Suprapubic skin (tissue), 4 donors: ENCODE measurements at places on chromosomes 6 and 20. TPM values are rescaled to one million over a fixed set of nuclear protein-coding genes. Genes with fewer than 3 reads are reported as not detected.

GRCh38 chr6:16511723-16512489 lies 249.4 kb downstream of the ATXN1 start:
- no peaks in the 10 kb centered on the region for H3K27me3 ChIP-seq
- peaks cover 27% of the 10 kb centered on the region for H3K4me1 ChIP-seq
- H3K27ac ChIP-seq = no peak overlapping the region
- peaks cover 3% of the 10 kb centered on the region for H3K36me3 ChIP-seq
- no peak overlapping the region for H3K4me3 ChIP-seq

- no peak overlapping the region for H3K27ac ChIP-seq
- no peaks in the 10 kb centered on the region for H3K36me3 ChIP-seq
- peaks cover 37% of the 10 kb centered on the region for H3K4me1 ChIP-seq
- no peaks in the 10 kb centered on the region for H3K27me3 ChIP-seq
- no peak for DNase-seq
Observed at GRCh38 chr6:143694560-143694959, 16.8 kb downstream of the PHACTR2 start.

GRCh38 chr6:52640170-52640569 lies 30.7 kb upstream of the TMEM14A start:
- peaks cover 6% of the 10 kb centered on the region for H3K27me3 ChIP-seq
- no peaks in the 10 kb centered on the region for H3K36me3 ChIP-seq
- peaks cover 2% of the 10 kb centered on the region for H3K4me1 ChIP-seq
- H3K27ac ChIP-seq = no peak overlapping the region

DNA sequence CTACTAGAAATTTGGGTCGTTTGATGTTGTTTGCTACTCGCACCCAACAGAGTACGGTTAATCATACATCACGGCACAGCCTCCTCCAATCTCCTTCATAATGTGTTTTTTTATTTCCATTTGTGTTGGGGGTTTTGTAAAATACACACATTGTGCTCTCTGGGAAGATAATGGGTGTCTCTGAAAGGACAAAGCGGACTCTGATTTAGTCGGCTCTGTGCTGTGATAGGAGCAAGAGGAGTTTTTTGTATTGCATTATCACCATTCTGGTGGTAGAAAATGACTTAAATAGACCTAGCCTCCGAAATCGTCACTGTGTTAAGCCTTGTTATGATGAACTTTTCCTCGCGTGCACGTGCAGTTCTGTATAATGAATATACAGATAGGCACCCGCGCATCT lies 196.3 kb downstream of the CDH4 start:
- DNase-seq = no peak
- no peaks in the 10 kb centered on the region for H3K4me1 ChIP-seq
- H3K27me3 ChIP-seq = peaks cover 15% of the 10 kb centered on the region
- H3K36me3 ChIP-seq = no peaks in the 10 kb centered on the region

- no peaks in the 10 kb centered on the region for H3K4me1 ChIP-seq
- H3K36me3 ChIP-seq = no peaks in the 10 kb centered on the region
- no peak overlapping the region for H3K27ac ChIP-seq
- DNase-seq = no peak
- H3K4me3 ChIP-seq = no peak overlapping the region
Observed at GRCh38 chr6:103273048-103273447, 1586.7 kb downstream of the HACE1 start.

- no peak overlapping the region for H3K4me3 ChIP-seq
- peaks cover 18% of the 10 kb centered on the region for H3K4me1 ChIP-seq
- DNase-seq = no peak
- H3K27me3 ChIP-seq = no peaks in the 10 kb centered on the region
- H3K36me3 ChIP-seq = no peaks in the 10 kb centered on the region
Observed at GRCh38 chr20:46566125-46566524, 15.7 kb upstream of the OCSTAMP start.

DNA sequence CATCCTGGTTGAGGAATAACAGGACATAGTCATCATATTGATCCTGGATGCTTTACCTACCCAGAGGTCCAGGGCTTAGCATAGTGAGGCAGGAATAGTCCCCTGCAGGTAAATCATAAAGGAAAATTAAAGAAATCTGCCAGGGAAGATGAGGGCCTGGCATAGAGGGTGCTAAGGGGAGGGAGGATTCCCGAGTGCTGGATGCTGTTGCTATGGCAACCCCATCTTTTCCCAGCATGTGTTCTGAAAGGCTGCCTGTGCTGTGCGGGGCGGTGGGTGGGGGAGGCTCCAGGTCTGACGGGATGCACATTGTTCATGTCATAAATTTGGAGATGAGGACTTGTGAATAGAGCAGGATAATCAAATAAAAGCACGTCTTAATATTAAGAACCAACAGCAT lies 212.6 kb upstream of the PCSK2 start:
- H3K36me3 ChIP-seq = no peaks in the 10 kb centered on the region
- H3K4me3 ChIP-seq = no peak overlapping the region
- no peaks in the 10 kb centered on the region for H3K27me3 ChIP-seq
- H3K27ac ChIP-seq = no peak overlapping the region

DNA sequence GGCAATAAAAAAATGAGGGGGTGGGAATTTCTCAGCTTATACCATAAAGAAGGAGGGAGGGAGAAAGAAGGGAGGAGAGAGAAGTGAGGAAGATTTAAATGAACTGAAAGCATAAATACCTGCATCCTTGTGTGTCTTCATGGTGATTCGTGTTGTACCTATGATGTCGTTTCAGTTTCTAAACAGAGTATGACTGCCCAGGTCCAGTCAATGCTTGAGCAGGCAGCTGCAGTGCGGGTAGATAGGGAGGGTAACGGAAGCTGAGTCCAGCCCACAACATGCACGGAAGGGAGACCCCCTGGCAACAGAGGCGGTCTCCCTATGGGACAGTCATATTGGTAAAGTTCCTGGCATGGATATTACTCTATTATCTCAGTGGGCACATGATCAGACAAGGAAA lies 184.5 kb downstream of the KIF16B start:
- no peaks in the 10 kb centered on the region for H3K4me1 ChIP-seq
- no peak overlapping the region for H3K4me3 ChIP-seq
- no peaks in the 10 kb centered on the region for H3K27me3 ChIP-seq
- H3K27ac ChIP-seq = no peak overlapping the region
- no peak for DNase-seq

DNA sequence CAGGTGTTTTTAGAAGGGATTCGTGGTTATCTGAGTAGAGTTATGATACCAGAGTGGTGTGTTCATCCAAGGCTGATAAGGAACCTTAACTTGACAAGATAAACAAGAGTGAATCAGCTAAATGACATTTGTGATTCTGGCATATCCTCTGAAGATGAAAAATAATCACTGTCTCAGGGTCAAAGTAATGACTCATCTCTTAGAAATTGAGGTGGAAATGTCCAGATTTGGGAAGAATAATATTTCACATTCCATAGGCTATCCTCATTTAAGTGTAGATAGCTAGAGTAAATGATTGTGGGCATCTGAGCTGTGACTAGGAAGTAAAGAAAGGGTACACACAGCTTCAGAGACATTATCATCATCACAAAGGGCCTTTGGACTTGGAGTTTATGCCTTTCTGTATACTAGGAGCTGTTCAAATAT lies 255.7 kb downstream of the GJA1 start:
- H3K4me3 ChIP-seq = no peak overlapping the region
- H3K36me3 ChIP-seq = no peaks in the 10 kb centered on the region
- H3K27ac ChIP-seq = no peak overlapping the region

GRCh38 chr20:58889798-58890517 lies 37.4 kb downstream of the GNAS start:
- H3K27me3 ChIP-seq = no peaks in the 10 kb centered on the region
- peaks cover 35% of the 10 kb centered on the region for H3K4me1 ChIP-seq
- H3K27ac ChIP-seq = peak overlapping the region; percentile 98
- H3K4me3 ChIP-seq = peak overlapping the region; percentile 86
- no peak for DNase-seq
- H3K36me3 ChIP-seq = no peaks in the 10 kb centered on the region

- H3K27me3 ChIP-seq = no peaks in the 10 kb centered on the region
- H3K36me3 ChIP-seq = no peaks in the 10 kb centered on the region
- H3K4me1 ChIP-seq = peaks cover 9% of the 10 kb centered on the region
- no peak for DNase-seq
- H3K27ac ChIP-seq = no peak overlapping the region
Observed at GRCh38 chr6:36722879-36723278, 25.3 kb downstream of the RAB44 start.

DNA sequence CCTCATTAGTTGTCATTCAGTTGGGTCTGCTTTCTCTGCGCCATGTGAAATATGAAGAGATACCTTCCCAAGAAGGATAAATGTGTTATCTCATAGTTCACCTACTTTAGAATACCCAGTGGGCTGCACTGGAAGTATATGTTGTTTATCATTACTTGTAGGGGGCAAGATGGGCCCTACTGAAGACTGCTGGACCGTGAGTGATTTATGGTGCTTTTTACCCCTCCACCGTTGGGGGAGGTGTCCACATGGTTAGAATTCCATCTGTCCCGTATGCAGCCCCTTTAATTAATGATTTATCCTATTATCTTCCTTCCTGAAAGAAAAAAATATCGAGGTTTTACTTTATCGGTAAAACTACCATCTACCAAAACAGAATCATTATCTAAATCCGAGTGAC lies 97.0 kb downstream of the TSHZ2 start:
- no peak overlapping the region for H3K27ac ChIP-seq
- no peaks in the 10 kb centered on the region for H3K4me1 ChIP-seq
- DNase-seq = no peak
- no peak overlapping the region for H3K4me3 ChIP-seq
- no peaks in the 10 kb centered on the region for H3K27me3 ChIP-seq

- H3K4me3 ChIP-seq = no peak overlapping the region
- peaks cover 26% of the 10 kb centered on the region for H3K36me3 ChIP-seq
- H3K27ac ChIP-seq = peak overlapping the region; percentile 32
- no peak for DNase-seq
- peaks cover 20% of the 10 kb centered on the region for H3K4me1 ChIP-seq
Observed at GRCh38 chr6:37308069-37308815, 45.5 kb upstream of the RNF8 start.

- no peaks in the 10 kb centered on the region for H3K27me3 ChIP-seq
- H3K27ac ChIP-seq = no peak overlapping the region
- H3K4me1 ChIP-seq = no peaks in the 10 kb centered on the region
- no peak for DNase-seq
- H3K4me3 ChIP-seq = no peak overlapping the region
- H3K36me3 ChIP-seq = no peaks in the 10 kb centered on the region
Observed at GRCh38 chr6:69232008-69232407, 564.8 kb downstream of the LMBRD1 start.

DNA sequence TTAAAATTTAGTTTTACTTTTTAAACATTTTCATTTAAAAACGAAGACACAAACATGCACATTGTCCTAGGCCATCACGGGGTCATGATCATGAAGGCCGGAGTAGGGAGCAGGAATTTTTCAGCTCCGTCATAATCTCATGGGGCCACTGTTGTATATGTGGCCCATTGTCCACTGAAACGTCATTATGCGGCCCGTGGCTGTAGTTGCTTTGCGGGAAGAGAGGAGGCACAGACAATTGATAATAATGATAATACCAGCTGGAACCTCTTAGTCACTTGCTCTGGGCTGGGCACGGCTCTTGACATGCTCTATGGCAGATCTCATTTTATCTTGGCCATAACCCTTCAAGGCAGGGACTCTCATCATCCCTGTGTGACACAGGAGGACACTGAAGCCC lies 56.5 kb upstream of the FNDC1 start:
- H3K27ac ChIP-seq = no peak overlapping the region
- H3K36me3 ChIP-seq = no peaks in the 10 kb centered on the region
- H3K4me3 ChIP-seq = no peak overlapping the region

DNA sequence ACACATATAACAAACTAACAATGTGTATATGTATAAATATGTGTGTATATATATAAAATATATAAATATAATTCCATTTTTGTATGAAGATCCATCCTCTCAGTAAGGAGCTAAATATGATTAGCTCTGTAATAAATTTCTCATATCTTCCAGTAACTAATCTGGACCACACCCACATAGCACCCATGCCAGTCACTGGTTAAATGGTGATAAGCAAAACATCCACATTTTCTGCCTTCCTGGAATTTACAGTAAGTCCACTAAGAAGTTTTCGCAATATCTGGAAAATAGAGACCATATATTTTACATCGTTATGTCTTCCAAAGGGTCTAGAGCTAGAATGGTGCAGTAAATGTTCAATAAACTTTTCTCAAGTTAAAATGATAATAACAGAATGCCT lies 151.5 kb upstream of the STMND1 start:
- no peaks in the 10 kb centered on the region for H3K36me3 ChIP-seq
- H3K27ac ChIP-seq = no peak overlapping the region
- DNase-seq = no peak
- no peak overlapping the region for H3K4me3 ChIP-seq

- no peak overlapping the region for H3K27ac ChIP-seq
- H3K36me3 ChIP-seq = no peaks in the 10 kb centered on the region
- DNase-seq = no peak
- no peak overlapping the region for H3K4me3 ChIP-seq
- H3K27me3 ChIP-seq = no peaks in the 10 kb centered on the region
Observed at GRCh38 chr20:15643713-15644112, 929.5 kb downstream of the KIF16B start.

SRSF12 gene
- 0.36 TPM for total RNA-seq

XKR7 gene
- total RNA-seq = not detected

MAFB gene
- total RNA-seq = 81.5 TPM

TRIM10 gene
- 1.6 TPM for total RNA-seq

ESR1 gene
- 2.5 TPM for total RNA-seq

MOG gene
- not detected for total RNA-seq

COX4I2 gene
- total RNA-seq = 2.7 TPM
